ENCODE measurements at places on chromosomes 13 and 19.

GRCh38 chr13:103634066-103634465 lies 567.8 kb upstream of the SLC10A2 start:
- DNase-seq = no peak

DNA sequence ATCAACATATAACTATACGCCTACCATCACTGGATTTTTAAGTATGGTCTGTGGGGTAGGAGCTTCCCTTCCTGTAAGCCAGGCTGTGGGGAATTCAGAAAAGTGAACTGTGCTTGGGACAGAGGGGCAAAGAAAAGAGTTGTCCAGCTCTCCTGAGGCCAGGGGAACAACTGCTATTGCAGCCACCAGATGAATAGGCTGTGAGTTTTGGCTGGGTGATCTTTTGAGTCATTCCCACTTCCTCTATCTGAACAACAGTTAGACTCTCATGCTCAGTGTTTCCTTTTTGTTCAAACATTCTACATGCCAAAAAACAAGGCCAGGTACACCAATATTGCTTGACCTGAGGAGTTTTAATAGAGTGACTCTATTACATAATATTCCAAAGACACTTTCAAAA lies 426.2 kb upstream of the DACH1 start:
- no peak for DNase-seq

DNA sequence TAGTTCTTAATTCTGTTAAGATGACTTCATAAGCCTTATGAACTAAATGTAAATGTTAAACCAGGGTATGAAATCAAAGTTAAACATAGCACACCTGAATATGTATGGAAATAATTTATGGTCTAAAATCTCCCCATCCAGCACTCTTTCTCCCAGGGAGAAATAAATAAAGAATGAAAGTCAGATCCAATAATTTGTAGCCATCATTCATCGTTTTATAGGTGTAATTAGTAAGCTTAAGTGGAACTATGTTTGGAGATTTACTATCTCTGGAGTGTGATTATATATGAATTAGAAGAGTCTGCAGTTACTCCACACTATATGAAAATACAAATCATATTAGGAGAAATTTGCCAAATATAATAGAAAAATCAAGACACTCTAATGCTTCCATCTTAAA lies 405.1 kb downstream of the DACH1 start:
- no peak for DNase-seq

GRCh38 chr13:74633734-74634133 lies 499.5 kb upstream of the KLF12 start:
- no peak for DNase-seq

DNA sequence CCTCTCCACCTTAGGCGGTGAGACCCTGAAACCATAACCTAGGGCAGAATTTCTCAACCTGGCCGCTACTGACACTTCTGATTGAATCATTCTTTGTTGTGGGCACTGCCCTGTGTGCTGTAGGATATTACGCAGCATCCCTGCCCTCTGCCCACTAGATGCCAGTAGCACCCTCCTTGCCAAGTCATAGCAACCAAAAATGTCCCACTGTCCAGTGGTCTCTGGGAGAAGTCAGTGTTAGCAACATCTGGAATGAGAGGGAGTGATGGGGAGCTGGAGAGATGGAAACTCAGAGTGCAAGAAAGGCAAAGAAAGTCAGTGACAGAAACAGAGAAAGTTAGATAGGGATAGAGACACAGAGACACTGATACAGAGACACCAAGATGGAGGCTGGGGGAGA lies 13.6 kb downstream of the KLK4 start:
- DNase-seq = no peak

GRCh38 chr13:32880636-32881035 lies 135.6 kb upstream of the KL start:
- no peak for DNase-seq

DNA sequence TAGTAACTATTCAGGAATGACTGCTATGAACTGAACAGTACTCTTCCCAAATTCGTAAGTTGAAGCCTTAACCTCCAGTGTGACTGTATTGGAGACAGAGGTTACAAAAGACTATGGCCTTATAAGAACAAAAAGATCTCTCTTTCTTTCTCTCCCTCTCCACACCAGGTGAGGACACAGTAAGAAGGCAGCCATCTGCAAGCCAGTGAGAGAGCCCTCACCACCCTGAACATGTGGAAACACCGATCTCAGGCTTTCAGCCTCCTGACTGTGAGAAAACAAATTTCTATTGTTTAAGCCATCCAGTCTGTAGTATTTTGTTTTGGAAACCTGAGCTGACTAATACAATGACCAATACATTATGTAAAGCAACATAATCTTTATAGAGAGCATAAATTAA lies 888.9 kb downstream of the SLITRK1 start:
- DNase-seq = no peak

GRCh38 chr19:28700176-28700575 lies 512.8 kb downstream of the UQCRFS1 start:
- no peak for DNase-seq

DNA sequence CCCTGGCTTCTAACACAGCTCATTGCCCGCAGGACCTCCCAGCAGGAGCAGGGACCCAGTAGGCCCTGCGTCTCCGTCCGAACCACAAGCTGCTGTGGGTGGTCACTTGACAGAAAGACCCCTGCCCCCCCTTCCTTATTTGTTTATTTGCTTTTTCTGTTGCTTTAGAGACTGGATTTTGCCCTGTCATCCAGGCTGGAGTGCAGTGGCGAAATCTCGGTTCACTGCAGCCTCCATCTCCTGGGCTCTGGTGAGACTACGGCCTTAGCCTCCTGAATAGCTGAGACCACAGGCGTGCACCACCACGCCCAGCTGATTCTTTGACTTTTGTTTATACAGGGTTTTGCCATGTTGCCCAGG lies 7.6 kb upstream of the PTBP1 start:
- DNase-seq = no peak

- DNase-seq = no peak
Observed at GRCh38 chr19:16886305-16886880, 2.4 kb upstream of the F2RL3 start.

- DNase-seq = no peak
Observed at GRCh38 chr13:49343255-49343654, 95.5 kb downstream of the CDADC1 start.

DNA sequence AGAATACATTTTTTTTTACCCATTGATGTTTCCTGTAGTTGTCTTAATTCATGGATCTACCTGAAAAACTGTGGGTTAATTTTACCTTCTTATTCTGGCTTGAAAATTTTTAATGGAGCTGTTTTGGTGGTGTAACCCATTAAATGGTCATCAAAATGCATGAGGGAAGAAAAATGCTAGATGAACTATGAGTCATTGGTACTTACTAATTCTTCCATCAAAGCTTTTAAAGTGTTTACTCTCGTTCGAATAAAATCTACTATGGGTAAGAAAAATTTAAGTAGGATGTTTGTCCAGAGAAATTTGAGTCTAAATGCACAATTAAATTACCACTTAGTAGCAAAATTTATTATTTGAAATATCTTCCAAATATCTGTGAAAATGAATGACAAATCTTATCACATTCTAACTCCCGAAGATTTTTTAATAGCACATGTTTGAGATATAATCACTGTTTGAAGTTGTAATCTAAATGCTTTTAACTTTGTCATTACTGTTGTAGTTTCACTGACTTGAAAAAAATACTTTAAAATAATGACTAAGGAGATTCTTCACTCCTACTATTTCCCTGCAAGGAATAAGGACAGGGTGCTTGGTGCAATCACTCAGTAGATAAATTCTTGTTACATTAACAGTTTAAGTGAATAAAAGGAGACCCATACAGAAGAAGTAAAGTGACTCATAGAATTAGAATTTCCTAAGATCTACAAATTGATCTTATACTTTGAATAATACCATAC lies 437.7 kb downstream of the IRS2 start:
- DNase-seq = no peak

GRCh38 chr13:42071672-42072419 lies 23.4 kb downstream of the DGKH start:
- no peak for DNase-seq

DNA sequence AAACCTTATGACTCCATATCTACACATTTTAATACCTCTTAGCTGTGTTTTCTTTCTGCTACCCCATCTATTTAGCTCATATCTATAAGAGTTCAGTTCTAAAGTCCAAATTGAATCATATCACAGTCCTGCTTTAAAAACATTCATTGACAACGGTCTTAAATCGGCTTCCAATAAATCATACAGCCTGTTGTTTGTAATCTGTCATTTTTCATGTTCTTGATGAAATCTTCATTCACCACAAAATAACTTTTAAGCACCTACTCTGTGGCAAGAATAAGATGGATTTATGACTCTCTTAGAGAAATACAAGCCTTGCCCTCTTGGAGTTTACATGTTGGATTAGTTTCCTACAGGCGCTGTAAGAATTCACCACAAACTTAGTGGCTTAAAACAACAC lies 450.9 kb upstream of the GPC6 start:
- no peak for DNase-seq

DNA sequence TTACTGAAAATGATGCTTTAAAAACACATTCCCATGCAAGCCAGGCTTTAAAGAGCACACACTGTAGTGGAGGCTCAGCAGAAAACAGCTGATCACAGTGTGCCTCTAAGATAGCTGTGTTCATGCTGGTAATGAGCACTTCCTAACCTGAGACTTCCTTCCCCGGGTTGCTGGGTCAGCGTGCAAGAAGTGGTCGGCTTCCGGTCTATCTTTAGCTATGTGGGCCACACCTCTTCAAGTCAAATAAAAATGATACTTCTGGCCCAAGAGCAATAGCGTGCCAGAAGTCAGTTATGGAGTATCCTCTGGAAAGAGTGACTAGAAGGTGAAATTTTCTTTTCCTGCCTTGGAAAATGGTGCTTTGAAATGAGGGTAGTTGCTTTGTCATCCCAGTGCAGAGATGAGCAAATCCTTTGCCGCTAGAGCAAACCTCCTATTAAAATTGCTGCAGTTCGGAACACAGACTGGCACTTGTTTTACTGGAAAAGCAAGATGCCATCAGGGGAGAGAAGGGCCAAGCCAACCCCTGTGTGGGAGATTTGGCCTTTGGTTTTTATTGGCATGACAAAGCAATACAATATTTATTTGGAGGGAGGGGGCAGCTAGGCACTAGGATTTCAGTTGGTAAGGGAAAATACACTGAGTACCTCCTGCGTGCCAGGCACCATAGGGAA lies 64.2 kb downstream of the ARHGAP35 start:
- no peak for DNase-seq

DNA sequence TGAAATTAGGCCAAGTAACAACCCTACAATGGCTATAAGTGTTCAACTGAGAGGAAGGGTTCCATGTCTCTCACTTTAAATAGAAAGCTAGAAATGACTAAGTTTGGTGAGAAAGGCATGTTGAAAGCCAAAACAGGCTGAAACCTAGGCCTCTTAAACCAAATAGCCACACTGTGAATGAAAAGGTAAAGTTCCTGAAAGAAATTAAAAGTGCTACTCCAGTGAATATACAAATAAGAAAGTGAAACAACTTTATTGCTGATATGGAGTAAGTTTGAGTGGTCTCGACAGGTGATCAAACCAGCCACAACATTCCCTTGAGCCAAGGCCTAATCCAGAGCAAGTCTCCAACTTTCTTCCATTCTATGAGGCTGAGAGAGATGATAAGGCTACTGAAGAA lies 209.6 kb downstream of the KLF12 start:
- DNase-seq = no peak

DNA sequence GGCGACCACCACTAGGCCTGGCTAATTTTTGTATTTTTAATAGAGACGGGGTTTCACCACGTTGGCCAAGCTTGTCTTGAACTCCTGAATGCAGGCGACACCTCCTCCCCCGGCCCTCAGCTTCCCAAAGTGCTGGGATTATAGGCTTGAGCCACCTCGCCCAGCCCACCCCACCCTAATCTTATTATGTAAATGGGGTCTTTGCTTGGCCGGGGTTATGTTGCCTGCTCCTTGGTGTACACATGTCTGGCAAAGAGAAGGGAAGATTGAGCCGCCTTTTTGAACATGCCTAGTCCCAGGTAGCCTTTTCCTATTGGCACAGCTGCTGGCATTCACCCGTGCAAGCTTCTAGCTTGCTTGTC lies 106.8 kb downstream of the KCTD15 start:
- no peak for DNase-seq

GRCh38 chr19:6204212-6204611 lies 68.7 kb downstream of the ACSBG2 start:
- no peak for DNase-seq

GRCh38 chr13:42859760-42860159 lies 78.4 kb downstream of the FAM216B start:
- no peak for DNase-seq

- no peak for DNase-seq
Observed at GRCh38 chr19:41910992-41911888, 17.0 kb downstream of the ERFL start.

DNA sequence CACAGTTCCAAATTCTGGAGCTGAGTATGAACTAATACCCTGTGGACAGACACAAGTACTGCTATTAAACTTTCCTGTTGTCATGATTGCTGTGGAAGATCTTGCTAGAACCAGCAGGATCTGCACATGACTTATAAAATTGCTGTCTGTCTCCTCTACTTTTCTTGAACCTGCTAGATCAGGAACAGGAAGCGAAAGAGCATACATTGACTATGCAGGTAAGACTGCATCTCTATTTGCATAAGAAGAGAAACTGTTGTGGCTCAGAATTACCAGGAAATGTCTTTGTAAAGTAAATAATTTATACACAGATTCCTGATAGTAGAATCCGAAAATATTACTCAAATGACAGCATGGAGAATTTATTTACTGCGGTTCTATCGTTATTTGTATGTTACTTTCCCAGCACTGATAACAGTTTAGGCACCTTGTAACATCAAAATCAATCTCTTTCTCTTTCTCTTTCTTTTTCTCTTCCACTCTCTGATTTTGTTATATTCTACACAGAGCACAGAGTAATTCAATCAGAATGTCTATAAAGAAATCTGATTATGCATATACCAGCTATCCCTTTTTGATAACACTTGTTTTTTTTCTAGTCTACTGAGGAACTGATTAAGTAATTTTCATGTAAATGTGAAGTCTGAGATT lies 226.5 kb downstream of the MYO16 start:
- no peak for DNase-seq

- DNase-seq = no peak
Observed at GRCh38 chr13:102470283-102470917, 68.6 kb upstream of the FGF14 start.
